ENCODE measurements at places on chromosomes 12 and 14.

DNA sequence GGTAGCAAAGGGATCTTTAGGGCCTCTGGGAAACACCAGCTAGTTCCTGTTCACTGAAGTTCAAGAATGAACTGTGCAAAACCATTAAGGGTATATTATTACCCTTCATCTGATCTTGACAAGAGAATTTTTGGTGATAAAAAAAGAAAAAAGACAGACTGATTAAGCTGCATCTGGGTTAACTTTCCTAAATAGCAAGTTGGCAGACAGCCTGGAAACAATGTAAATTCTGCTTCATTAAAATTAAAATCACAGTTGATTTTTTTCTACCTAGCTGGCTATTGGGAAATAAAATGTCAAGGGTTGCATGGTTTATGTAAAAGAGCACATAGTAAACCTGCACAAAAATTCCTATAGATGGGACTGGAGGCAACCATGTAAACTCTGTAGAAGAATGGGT is 126.6 kb upstream of the PRKD1 start:
- no peak for DNase-seq

GRCh38 chr14:32331206-32331605 is 2.1 kb downstream of the AKAP6 start:
- no peak for DNase-seq

- no peak for DNase-seq
Measured at GRCh38 chr14:72830786-72831594, 62.9 kb downstream of the DPF3 start.

DNA sequence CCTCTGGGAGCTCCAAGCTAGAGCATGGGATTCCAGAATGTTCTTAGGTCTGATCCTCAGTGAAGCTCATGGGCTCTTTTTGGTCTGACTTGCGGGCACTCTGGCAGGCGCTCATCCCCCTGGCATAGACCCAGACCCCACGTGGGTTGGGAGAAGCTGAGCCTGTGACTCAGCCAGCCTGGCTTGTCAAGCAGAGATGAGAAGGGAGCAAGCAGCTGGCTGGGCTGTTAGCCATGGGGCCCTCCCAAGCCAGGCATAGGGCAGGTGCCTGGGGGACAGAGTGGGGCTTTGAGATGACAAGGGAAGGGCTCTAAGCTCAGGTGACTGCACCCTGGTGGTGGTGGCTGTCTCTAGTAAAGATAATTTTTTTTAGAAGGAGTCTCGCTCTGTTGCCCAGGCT is 80.3 kb upstream of the NOS1 start:
- DNase-seq: no peak

DNA sequence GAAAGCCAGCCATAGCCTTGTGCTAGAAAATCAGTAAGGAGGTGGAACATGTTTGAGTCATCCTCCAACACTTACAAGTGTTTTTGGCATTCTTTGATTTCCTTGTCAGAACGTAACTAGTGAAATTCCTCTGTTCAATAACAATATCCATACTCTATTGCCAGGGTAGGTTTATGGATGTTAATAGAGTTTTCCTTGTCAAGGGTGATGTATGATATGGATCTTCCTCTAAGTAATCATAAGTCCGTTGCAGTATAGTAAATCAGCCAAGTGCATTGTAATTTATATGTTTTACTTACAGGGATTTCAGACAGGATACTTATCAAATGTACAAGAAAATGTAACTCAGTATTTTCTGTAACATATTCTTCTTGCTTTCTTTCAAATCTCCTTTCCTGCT is 19.4 kb downstream of the NAV3 start:
- no peak for DNase-seq

GRCh38 chr12:53173085-53173715 is 7.3 kb upstream of the ZNF740 start:
- DNase-seq: no peak

- peak; percentile 57 for DNase-seq
Measured at GRCh38 chr14:68862954-68863594, 70.2 kb upstream of the ZFP36L1 start.

DNA sequence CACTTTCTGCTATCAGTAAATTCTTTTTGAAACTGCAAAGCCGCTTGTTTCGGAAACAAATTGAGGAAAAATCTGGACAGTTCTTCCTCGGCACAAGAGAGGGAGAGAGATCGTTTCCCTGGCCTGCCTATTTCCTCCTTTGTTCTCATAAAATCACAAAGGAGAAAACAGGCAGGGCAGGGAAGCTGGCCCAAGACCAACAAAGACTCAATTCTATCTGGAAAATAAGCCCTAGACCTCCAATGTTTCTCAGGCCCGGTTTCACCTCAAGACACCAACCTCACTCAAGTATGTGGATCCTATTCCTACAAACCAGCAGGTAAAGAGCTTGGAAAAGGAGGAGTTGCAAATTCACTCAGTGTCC is 19.5 kb downstream of the DICER1 start:
- no peak for DNase-seq

GRCh38 chr12:108802101-108802961 is 55.1 kb downstream of the SSH1 start:
- no peak for DNase-seq

DNA sequence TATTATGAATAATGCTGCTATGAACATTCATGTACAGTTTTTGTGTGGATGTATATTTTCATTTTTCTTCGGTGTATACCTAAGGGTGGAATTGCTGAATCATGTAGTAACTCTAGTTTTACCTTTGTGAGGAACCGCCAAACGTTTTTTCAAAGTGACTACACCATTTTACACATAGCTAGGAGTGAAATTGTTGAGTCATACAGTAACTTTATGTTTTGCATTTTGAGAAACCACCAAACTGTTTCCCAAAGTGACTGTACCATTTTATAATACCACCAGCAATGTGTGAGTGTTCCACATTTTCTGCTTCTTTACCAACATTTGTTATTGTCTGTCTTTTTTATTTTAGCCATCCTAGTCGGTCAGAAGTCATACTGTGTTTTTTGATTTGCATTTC is 3.1 kb upstream of the TPH2 start:
- DNase-seq: no peak

GRCh38 chr14:57987051-57987450 is 121.2 kb upstream of the SLC35F4 start:
- DNase-seq: no peak

DNA sequence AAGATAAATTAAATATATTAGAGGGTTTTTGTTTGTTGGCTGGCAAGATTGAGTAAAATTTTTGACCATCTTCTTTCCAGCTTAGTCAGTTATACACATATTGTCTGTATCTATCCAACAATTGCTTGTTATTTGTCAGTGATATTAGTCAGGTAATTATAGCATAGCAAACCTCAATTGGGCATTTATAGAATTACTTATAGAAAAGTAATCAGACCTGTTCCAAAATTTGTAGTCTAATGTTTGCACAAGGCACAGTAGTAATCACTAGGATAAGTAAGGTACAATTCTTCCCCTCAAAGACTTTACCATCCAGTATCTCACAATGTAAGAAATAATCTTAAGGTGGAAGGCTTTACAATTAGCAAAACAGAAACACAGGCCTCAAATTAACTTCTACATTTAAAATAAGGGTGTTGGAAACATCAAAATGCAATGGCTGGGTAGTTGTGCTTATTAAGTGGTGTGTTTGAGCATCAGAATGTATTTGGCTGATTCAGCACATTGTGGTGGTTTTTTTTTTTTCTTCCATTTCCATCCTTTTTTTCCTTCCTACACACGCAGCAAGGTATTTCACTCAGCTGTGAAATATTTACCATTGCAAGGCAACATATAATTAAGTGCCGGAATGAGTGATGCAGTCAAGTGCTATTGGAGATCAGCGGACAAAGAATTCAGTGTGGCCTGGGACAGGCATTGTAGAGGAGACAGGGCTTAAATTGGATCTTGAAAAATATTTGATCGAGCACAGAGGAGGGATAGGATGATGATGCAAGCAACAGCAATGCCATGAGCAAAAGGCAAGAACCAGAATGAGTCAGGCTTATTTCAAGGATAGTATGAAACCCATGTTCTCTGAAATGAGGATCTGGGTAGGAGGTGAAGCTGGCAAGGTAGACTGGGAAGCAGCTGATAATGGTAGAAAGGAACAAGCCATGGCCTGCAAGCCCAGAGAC is 178.2 kb downstream of the AKAP6 start:
- DNase-seq: no peak

- no peak for DNase-seq
Measured at GRCh38 chr12:94080341-94081009, 67.9 kb upstream of the PLXNC1 start.

- no peak for DNase-seq
Measured at GRCh38 chr12:76018111-76018510, 13.5 kb downstream of the PHLDA1 start.

- DNase-seq: no peak
Measured at GRCh38 chr14:79421811-79422210, 789.5 kb downstream of the DIO2 start.

DNA sequence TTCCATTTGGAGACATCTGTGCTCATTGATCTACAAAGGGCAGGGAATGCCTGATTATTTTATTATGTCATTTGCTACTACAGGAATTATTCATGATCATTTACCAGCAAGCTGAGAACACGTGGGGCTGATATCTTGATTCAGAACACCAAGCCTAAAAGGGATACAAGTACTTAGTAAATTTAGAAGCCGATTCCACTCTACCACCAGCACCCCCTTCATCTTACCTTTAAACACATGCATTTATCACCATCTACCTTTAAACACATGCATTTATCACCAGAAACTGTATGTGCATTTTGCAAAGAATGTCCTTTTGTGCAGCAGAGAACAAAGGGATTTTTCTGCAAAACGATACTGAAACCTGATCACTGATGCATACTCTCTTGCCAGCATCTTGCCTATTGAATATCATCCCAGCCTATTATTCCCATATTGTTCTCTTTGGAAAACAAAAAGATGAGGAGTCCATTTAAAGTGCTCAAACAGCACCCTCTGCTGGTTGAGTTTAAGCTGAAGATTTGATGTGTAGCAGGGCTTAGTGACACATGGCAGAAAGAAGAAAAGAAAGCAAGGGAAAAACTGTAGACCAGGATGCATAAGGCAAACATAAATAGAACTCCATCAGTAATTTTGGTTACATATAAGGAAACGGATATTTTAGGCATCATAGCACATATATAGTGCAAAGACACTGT is 132.6 kb upstream of the PLEKHG7 start:
- peak; percentile 44 for DNase-seq

- DNase-seq: no peak
Measured at GRCh38 chr12:112283546-112283945, 98.7 kb downstream of the HECTD4 start.

- DNase-seq: no peak
Measured at GRCh38 chr12:44584625-44585024, 291.5 kb downstream of the NELL2 start.

DNA sequence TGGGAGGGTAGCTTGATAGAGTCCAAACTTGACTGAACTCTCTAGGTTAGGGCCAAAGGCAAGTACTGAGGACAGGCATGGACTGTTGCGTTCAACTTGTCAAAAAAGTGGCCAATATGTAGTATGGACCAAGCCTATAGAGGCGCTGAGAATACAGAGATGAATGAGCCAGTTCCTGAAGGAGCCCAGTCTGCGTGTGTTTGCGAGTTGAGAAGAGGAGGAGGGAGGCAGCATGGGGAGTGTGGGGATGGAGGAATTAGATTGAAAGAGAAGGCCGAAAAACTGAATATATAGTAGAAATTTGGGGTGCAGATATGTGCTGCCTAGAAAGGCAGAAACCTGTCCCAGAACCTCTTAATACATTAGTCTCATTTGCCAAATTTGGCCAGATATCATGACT is 412.4 kb downstream of the PCNX1 start:
- no peak for DNase-seq

DNA sequence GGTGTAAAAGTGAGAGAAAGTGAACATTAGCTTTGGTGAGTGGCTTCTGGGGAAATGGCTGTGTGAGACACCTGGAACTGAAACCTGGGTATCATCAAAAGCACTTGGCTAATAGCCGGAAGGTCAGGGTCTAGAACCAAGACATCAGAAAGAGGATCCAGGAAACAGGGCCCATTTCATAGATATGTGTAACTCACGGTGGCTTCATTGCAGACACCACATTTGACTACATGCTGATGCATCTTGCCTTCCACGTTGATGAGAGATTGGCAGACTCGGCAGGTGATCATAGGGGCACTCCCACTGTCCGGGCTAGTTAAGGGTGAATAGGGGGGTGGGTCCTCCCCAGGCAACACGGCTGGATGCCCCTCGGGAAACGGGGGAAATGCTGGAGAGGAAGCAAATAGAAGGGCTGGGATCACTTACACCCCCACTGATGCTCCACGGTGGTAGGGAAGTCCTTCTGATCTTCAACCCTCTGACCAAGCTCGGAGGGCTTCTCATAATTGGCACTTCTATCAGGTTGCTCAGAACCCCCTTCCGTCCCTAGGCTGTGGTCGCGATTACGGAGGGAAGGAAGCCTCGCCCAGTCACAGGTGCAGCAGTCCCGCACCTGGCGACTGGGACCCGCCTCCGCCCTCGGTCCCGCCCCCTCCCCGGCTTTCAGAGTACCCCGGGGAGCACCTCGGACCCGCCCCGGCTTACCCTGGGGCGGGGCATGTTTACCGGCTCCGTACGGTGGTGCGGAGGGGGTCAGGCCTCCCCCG is 593 bp downstream of the PIP4P1 start:
- DNase-seq: no peak

DNA sequence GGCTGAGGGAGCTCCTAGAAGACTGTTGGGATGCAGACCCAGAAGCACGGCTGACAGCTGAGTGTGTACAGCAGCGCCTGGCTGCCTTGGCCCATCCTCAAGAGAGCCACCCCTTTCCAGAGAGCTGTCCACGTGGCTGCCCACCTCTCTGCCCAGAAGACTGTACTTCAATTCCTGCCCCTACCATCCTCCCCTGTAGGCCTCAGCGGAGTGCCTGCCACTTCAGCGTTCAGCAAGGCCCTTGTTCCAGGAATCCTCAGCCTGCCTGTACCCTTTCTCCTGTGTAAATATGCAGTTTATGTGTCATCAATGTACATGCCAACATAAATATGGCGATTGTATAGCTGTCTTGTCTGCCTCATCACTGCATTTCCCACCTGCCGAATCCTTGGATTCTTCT is 7.5 kb downstream of the AMHR2 start:
- DNase-seq: no peak

DNA sequence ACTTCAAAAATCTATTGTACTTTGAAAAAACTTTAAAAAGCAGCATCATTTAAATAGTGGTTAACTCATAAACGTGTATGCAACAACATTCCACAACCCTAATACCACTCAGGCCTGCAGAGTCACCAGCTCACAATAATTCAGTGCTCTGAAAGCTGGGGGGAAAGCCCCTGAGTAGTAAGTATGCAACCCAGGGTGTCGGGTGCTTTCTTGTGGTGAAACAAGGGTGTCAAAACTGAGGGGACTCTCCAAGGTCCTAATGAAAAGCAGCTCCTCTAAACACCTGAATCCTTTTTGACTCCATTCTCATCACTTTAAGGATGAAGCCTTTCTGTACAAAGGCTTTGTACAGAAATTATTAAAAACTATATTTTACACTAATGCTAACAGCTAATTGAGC is 33.7 kb downstream of the FGFR1OP2 start:
- DNase-seq: peak; percentile 56

GRCh38 chr14:102058146-102058545 is 28.7 kb downstream of the HSP90AA1 start:
- DNase-seq: no peak

DNA sequence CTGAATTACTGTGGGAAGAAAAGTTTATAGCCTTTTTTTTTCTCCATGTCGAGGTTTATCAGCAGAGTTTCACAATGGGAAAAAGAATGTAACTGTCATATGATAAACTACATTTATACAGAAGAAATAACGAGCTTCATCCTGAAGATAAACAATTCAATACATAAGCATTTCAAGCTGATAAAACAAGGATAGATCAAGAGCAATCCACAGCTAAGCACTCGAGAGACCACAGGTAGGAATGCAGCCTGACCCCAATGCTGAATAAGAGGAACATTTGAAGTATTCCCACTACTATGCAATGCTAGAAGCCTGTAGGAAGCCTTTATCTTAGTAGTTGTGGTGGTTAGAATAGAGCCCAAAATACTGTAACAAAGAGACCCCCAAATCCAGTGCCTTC is 32.6 kb upstream of the DAAM1 start:
- no peak for DNase-seq
